ENCODE measurements at places on chromosomes 2 and 18.

GRCh38 chr2:135386993-135387392, 144.0 kb downstream of the ZRANB3 start:
- DNase-seq, result no peak

DNA sequence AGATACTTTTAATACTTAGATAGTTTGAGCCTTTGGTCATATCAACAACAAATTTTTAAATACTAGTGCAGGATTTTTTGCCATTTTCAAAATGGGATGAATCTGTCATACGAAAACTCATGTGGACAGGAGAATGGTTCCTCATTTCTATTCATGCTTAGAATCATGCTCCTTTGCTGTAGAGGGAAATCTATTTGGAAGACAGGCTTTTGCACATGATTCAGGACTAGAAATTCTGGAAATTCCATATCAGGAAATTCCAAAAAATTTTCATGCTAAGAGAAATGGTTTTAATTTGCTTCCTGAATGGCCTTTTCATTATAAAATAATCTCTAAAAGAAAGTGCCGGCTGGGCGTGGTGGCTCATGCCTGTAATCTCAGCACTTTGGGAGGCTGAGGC, 39.3 kb downstream of the MOGAT1 start:
- DNase-seq, result no peak

- DNase-seq, result no peak
These were observed 108.9 kb downstream of the INSIG2 start for GRCh38 chr2:118197011-118197675.

DNA sequence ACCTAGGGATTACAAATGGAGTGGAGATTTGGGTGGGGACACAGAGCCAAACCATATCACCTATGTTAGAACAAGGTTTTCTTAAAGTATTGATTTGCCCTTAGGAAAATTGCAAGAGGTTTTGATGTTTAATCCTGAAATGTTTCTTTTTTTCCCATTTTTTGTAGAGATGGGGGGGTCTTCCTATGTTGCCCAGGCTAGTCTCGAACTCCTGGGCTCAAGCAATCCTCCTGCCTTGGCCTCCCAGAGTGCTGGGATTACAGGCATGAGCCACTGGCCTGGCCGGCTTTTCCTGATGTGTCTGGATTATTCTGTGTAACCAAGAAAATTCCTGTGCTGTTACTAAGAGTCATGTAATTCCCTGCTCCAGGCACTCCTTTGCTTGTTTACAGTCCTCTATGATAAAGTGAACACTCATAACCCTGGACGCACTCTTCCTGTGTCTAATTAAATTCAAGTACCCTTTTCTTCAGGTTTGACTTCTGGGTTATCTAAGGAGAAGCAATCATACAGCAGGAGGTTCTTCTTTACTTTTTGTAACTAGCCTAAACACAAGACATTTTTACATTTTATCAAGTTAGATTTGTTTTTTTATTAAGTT, 15.0 kb upstream of the CTDP1 start:
- DNase-seq, result no peak

DNA sequence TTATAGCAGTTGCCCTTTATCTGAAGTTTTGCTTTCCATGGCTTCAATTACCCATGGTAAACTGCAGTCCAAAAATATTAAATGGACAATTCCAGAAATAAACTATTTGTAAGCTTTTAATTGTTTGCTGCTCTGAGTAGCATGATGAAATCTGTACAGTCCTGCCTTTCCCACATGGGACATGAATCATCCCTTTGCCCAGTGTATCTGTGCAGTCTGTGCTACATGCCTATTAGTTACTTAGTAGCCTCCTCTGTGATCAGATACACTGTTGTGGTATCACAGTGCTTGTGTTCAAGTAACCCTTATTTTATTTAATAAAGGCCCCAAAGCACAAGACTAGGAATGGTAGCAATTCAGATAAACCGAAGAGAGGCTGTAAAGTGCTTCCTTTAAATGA, 810.6 kb upstream of the PIK3C3 start:
- no peak for DNase-seq

DNA sequence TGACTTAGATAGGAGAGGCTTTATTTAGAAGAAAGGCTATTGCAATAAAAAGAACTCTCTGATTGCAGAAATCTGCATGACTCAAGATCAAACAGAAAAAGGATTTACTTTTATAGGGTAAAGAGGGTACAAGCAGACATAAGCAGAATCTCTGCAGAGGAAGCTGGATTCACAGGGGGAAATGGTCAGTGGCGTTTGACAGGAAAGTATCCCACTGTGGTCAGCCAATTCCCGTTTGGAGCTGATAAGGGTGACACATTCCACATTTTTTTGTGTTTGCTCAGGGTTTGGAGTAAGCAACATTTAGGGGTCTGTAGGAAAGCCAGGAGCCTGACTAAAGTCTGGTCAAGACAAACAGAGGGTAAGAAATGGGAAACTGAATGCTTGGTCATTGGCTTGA, 23.9 kb upstream of the SCYGR5 start:
- no peak for DNase-seq

GRCh38 chr2:236545814-236546480, 23.7 kb upstream of the ACKR3 start:
- no peak for DNase-seq

All from stimulated activated CD4-positive, alpha-beta T cell treated with anti-CD3 and anti-CD28 coated beads, TNF-alpha, amount 100 ng/mL, for 4 hours (primary cell).